ENCODE measurements at places on chromosomes 2 and 18.

DNA sequence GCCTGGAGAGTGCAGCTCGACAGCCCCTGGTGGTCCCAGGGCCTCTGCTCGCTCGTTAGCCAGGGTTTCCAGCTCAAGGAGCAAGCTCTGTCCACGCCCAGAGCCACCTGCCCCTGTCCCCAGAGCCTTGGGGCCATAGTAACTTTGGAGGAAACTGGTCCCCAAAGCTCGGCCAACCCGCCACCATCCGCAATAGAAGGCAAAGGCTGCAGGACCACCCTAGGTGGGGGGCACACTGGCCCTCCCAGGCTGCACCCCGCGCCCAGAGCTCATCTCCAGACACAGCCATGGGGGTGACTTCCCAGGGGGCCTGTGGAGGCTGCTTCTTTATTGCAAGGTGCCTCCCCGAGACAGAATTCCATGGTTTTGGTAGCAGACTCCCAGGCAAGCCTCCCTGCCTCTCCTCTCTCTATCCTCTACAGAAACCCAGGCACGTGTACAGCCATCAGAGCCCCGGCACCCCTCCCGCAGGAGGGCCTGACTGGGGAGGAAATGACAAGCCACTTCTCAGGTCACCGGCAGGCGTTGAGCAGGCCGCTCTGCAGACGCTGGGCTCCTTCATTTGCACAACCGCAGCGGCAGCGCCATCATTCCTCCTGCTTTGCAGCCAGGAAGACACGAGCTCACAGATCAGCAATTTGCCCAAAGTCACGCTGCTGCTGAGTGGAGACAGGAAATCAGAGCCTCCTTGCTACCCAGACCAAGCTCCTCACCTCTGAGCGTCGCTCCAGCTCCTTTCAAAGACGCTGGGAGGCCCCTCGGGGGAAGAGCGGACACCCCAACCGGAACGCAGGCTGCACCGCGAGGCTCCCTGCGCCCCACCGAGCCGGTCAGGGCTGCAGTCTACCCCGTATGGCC, 80.2 kb downstream of the NDUFA10 start:
- DNase-seq = no peak

DNA sequence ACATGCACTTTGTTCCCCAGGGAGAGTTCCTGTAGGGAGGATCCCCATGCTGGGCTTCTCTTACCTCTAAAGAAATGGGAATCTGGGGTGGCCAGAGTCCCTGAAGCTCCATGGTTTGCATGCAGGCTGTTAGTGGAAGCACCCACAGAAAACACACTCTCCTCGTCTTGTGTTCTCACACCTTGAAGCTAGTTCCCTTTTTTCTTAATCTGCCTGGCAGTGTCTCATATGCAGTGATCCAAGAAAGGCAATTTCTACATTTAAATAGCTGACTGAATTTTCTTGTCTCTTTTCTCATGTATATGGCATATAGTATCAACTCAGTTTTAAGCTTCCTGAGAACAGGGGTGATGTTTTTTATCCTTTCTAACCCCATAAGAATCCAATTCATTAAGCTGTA, 65.0 kb downstream of the LINC00305 start:
- no peak for DNase-seq

DNA sequence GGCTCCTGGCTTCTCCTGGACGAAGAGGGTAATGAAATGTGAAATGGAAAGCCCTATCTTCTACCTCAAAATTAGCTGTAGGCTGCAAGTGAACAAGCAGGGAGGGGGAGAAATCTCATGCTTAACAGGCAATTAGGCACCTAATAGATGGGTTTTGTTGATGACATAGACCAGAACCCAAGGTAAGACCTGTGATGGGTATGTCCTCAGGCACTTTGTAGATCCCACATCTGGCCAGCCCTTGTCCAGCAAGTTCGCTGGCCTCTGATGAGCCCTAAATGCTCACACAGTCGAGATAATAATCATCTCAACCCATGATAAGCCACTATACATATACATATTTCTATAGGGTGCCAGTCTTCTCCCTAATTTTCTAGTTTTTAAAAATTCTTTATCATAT, 82.6 kb downstream of the MARCO start:
- no peak for DNase-seq

GRCh38 chr2:27174638-27175037, 25.8 kb downstream of the TCF23 start:
- no peak for DNase-seq

- DNase-seq = no peak
Observed at GRCh38 chr2:28780496-28780895, 28.9 kb downstream of the PPP1CB start.

DNA sequence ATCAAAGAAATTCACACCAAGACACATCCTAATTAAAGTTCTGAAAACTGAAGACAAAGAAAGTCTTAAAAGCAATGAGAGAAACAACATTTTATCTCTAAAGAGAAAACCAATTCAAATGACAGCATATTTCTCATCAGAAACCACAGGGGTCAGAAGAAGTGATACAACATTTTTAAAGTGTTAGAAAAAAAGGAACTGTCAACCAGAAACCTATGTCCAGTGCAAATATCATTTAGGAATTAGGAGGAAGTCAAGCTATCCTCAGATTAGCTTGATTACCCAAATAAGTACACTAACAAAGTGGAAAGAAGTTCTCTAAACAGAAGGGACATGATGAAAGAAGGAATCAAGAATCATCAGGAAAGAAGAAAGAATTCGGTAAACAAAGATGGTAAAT, 59.5 kb upstream of the BCL2L11 start:
- no peak for DNase-seq

GRCh38 chr18:40258311-40258710, 1696.7 kb upstream of the PIK3C3 start:
- no peak for DNase-seq

GRCh38 chr2:134155134-134155533, 98.7 kb upstream of the MGAT5 start:
- no peak for DNase-seq

GRCh38 chr2:64751286-64752260, 97.9 kb upstream of the SERTAD2 start:
- no peak for DNase-seq

DNA sequence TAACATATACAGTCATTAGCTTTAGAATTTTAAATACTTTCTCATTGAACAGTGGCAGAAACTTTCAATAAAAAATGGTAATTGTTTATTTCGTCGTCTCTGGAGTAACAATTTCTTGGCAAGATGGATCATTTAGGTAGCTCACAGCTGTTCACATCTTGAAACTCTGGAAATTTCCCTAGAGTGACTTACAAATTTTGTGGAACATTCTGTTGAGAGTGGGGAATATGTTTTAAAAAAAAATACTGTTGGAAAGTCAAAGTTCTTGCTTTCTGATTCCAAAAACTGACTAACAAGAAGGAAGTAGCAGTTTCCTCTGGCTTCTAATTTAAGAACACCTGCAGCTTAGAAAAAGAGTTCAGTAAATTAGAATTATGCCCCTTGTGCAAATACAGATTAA, 11.2 kb upstream of the CALCRL start:
- no peak for DNase-seq

GRCh38 chr18:5890331-5891183, 4.8 kb downstream of the TMEM200C start:
- DNase-seq = no peak

- no peak for DNase-seq
Observed at GRCh38 chr18:26002375-26002910, 88.0 kb downstream of the SS18 start.

GRCh38 chr2:69138793-69139459, 125.9 kb downstream of the ANTXR1 start:
- no peak for DNase-seq

GRCh38 chr2:4844881-4845280, 847.3 kb upstream of the SOX11 start:
- DNase-seq = no peak

- DNase-seq = no peak
Observed at GRCh38 chr2:99821039-99821438, 321.4 kb downstream of the AFF3 start.

- no peak for DNase-seq
Observed at GRCh38 chr2:178227187-178227586, 32.9 kb downstream of the OSBPL6 start.

DNA sequence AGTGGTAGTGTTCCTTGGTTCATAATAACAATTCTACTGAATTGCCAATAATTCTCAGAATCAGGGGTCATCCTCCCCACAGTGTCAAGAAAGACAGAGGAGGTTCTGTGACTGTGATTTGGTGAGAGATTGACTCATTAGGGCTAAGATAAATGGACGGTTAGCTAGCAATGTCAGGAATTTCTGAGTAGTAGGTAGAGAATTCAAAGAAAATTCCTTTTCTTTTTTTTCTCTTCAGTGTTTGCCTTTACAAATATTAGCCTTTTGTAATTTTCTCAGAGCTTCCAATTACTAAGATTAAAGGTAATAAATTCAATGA, 16.8 kb upstream of the CRIM1 start:
- no peak for DNase-seq

DNA sequence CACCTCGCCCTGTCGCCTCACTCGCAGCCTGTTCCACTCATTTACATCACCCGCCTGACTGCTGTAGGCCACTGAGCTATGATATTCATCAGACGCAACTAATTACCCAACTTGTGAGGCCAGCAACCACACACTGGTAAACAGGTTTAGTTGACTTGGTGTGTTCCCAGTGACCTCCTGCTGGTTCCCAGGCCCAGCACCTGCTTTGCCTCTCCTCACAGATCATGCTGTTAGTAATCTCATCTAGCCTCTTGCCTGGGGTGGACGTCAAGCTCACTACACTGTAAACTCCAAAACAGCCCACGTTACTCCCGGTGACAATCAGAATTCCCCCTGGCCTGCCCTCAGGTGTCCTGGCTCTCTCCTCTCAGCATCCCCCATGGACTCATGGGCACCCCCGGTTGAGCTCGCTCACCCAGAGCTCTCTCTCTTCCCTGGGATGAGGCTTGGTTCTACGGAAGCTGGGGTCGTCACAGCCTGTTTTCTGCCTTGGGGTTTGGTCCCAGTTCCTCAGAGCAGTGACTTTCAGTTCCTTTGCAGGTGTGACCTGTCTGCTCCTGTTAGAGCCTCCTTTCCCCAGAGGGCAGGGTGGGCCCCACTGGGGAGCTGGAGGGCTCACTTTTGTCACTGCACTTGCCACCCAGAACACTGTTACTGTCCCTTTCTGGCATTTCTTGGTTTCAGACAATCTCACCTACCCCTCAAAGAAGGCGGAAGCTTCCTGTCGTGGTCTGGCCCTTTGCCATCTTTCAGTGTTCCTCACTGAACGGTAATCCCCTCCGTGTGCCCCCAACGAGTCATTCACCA, 40.3 kb downstream of the INPP5D start:
- DNase-seq = no peak

GRCh38 chr2:25972049-25972823, 10.1 kb downstream of the KIF3C start:
- no peak for DNase-seq

- DNase-seq = no peak
Observed at GRCh38 chr18:69998523-69998987, 50.9 kb upstream of the CD226 start.

DNA sequence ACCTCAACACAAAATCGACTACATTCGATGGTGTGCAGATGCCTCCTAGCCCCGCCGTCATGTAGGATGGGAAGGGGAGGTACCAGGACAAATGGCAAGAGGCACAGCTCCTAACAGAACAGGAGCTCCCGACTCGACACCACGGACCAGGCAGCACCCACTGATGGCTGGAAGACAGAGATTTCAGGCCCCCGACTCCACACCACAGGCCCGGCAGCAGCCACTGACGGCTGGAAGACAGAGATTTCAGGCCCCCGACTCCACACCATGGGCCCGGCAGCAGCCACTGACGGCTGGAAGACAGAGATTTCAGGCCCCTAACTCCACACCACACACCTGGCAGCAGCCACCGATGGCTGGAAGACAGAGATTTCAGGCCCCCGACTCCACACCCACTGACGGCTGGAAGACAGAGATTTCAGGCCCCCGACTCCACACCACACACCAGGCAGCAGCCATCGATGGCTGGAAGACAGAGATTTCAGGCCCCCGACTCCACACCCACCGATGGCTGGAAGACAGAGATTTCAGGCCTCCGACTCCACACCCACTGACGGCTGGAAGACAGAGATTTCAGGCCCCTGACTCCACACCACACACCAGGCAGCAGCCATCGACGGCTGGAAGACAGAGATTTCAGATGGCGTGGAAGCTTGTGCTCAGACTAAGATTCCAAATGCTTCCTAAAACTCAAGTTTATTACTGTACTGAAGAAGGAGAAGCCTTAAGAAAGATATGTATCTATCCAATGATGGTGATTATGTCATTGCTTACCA, 135.5 kb downstream of the EIPR1 start:
- no peak for DNase-seq

DNA sequence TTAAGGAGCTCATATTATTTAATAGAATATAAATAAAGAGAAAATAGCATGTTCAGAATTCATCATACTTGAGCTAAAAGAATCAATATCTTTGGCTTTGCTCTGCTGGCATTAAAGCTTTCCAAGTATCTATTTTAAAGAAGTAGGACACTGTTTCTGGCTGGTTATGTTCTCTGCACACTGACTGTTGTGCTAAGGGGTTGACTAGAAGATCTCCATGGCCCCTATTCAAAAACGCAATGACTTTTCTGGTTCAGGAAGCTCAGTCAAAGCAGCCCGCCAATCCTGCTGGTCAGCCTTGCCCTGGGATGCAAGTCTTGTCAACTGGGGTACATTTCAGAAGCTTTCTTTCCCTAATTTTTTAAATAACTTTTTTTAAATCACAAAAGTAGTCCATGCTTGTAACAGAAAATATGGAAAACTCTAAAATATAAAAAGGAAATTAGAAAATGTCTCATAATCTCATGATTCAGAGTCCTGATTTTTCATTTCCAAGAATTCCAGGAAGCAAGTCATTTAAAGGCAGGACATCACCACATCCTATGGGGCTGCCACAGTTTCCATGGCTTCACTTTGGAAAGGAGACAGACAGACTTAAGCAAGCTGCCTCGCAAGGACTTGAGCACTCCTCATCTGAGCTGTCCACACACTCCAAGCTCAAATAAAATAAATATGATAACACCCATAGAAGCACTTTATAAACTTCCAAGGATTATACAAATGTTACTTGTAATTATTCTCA, 195.1 kb downstream of the TXNL1 start:
- no peak for DNase-seq

- no peak for DNase-seq
Observed at GRCh38 chr2:41395692-41396091, 652.1 kb upstream of the PKDCC start.

GRCh38 chr2:66569321-66569851, 134.5 kb downstream of the MEIS1 start:
- no peak for DNase-seq

DNA sequence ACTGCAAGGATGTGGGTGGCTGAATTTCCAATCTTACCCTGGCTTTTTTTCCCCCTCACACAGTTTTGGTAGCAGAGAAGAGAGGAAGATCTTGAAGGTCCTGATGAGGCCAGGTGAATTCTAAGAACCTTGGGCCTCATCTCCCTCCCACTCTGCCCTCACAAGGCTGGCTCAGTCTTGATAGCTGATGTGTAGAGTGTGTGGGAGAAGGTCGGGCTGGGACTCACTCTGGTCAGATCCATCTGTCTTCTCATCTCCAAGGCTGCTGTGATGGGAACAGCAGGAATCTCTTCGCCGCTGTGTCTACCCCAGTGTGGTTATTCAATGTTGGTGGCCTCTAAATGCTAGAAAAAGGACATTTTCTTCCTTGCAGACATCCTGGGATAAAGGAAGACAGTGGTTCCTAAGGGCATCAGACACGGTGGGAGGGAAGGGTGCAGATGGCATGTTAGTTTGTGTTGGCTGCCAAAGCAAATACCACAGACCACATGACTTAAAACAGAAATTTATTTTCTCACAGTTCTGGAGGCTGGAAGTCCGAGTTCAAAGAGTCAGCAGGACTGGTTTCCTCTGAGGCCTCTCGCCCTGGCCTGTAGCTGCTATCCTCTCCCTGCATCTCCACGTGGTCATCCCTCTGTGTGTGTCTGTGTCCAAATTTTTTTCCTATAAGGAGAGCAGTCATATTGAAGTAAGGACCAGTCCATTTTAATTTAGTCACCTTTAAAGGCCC, 37.6 kb upstream of the MGAT4A start:
- no peak for DNase-seq

Measured in amniotic stem cell (primary cell).